Activated CD4-positive, CD25-positive, alpha-beta regulatory T cell treated with anti-CD3 and anti-CD28 coated beads, Interleukin-2, amount 50 U/mL, for 72 hours (primary cell): ENCODE measurements at places on chromosomes 13 and 19.
A peak's percentile ranks its signal among the peaks of the same experiment; 100 is the strongest.

GRCh38 chr19:14165990-14166830, 29.8 kb upstream of the ASF1B start:
- DNase-seq, result no peak

GRCh38 chr19:44668985-44669764, 2.1 kb upstream of the CEACAM19 start:
- DNase-seq, result no peak

DNA sequence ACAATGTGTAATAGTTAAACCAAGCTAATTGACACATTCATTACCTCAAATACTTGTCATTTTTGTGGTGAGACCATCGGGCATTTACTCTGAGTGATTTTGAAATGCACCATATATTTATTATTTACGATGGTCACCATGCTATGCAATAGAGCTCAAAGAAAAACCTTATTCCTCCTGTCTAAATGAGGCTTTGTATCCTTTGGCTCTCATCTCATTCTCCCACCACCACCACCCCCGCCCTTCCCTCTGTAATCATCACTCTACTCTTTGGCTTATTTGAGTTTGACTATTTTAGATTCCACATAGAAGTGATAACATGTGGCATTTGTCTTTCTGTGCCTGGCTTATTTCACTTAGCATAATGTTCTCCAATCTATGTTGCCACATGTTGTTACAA, 124.9 kb downstream of the CYSLTR2 start:
- DNase-seq, result no peak

DNA sequence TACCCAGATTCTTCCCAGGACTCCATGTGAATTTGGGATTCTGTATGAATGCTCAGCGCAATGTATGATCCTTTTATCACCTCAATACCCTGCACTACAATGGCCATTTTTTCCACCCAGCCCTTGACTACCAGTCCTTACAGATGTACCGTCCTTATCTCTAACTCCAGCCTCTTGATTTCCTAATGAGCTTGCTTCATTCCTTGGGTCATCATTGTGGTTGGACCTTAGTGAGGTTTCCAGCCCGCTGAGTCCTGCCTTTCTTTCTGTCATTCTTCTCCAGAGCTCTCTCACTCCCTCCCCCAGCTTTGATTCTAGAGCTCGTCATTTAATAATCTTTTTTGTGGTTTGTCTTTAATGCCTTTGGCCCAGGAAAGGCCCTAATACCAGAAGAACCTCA, 438.5 kb downstream of the ZNF536 start:
- no peak for DNase-seq

DNA sequence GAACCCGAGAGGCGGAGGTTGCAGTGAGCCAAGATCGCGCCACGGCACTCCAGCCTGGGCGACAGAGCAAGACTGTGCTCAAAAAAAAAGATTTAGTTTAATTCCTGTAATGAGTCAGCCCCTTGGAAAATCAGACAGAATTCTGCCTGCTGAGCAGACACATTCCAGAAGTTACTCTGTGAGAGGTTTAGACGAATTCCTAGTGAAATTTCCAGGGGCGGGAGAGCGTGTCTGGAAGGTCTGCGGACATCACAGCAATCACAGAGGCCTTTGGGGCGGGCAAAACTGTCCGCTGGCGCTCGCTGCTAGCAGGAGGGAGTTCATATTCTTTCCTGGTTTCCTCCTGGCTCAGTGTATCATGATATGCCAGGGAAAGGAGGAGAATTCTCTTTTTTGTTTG, 17.5 kb downstream of the MISP start:
- no peak for DNase-seq

DNA sequence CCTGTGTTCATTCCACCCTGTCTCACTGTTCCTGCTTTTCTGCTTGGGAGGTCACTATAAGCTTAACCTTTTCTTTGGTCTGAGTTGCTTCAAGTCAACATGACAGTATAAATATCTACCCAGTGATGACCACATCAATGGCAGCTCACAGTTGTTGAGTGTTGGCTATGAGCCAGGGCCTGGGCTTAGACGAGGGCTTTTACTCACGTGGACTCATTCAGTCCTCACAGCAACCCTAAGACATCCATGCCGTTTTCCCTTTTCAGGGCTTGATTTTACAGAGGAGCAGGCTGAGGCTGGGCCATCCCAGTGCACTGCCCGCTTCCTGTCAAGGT, 10.2 kb upstream of the CCDC97 start:
- no peak for DNase-seq

DNA sequence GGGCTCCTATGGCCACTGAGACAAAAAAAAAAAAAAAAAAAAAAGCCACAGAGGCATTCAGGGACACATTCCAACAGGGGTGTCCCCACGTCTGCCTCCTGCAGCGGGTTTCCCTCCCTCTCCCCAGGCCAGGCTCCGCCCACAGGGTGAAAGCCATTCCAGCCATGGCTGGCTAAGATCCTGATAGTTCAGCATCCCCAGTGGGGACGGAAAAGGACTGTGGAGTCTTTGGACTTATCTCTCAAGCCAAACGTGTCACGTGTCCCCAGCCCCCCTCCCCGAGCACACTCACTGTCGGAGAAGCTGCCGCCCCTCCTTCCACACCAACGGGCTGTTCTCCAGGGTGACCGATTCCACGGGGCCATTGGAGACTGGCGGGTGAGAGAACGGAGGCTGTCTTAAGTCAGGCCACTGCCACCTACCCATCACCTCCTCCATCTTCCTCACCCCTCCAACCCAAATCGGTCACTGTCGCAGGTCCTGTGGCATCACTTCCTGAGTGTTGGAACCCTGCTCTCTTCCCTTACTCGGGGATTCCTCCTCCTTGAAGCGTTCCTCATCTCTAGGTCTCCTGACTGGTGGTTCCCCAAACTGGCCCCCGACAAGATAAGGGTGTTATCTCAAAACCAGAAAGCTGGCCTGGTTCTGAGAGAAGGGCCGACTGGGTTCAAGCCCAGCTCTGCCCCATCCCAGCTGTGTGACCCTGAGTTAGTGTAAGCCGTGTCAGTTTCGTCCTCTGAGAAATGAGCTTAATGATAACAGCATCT, 9.1 kb upstream of the FKRP start:
- DNase-seq, result no peak

DNA sequence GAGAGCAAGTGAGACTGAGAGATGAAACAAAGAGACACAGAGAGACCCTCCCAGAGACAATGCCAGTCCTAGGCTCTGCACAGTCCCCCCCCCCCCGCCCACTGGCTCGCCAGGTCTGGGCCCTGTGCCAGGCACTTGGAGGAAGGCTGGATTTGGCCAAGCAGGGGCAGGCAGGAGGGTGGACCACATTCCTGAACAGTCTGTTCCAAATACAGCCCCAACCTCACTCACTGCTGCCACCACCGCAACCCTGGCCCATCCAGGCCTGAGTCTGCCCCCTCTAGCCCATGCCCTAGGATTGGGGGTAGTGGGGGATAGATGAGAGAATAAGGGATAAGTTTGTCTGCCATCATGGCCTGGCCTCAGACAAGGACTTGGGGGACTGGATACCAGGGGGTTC, 19.0 kb downstream of the CYP2F1 start:
- DNase-seq, result no peak

DNA sequence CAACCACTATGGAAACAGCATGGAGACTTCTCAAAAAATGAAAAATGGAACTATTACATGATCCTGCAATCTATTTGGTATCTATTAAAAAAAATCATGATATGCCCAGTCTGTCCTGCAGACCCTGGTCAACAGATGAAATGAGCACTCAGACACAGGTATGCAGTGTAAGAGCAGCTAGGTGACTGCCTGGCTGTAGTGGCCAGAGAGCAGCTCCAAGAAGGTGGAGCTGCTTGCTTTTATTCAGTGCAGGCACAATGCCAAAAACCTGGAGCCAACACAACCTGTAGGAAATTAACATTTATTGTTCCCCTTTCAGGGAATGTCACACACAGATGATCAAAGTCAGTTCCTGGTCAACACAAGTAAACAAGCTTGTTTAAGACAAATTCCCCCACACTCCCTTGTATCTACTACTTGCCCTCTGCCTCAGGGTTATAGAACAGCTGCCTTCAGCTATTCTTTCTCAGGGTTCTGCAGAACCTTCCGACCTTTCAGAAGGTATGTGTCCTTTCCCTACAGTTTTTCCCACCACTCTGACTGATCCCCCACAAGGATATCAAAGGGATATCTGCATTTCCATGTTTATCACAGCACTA, 933.7 kb upstream of the SLITRK5 start:
- no peak for DNase-seq

- DNase-seq, result no peak
Measured at GRCh38 chr13:73451221-73452029, 392.6 kb downstream of the KLF5 start.

- no peak for DNase-seq
Measured at GRCh38 chr13:50396001-50396400, 380.8 kb downstream of the KCNRG start.

DNA sequence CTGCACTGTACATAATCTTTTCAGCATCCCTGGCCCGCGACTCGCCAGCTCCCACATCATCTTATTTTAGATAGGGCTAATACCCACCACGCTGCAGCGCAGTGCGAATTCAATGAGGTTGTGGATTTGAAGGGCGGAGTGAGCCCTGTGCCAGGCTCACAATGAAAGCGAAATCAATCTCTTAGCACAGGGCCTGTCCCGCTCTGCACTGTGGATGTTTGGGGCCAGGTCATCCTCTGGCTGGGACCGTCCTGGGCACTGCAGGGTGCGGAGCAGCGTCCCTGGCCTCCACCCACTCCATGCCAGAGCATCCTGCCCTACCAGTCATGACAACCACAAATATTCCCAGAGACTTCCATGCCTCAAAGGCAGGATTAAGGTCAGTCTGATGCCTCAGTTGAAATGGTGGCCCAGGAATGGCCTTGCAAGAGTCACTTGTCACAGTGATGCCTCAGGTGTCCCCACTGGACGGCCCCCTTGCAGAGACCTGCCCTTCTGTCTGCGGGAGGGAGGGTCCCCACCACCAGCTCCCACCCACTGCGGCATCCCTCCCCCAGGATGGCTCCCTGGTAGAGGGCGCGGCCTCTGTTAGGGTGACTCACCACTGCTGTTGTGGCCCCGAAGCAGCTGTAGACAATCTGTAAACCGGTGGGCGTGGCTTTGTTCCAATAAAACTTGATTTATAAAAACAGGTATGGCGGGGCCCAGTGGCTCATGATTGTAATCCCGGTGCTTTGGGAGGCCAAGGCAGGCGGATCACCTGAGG, 5.6 kb downstream of the UHRF1 start:
- DNase-seq, result peak; percentile 66

- DNase-seq, result no peak
Measured at GRCh38 chr19:2848616-2849015, 7.3 kb downstream of the ZNF555 start.

- no peak for DNase-seq
Measured at GRCh38 chr19:4061178-4061682, 5.5 kb downstream of the ZBTB7A start.

- DNase-seq, result no peak
Measured at GRCh38 chr19:57053401-57053800, 66.4 kb upstream of the USP29 start.

DNA sequence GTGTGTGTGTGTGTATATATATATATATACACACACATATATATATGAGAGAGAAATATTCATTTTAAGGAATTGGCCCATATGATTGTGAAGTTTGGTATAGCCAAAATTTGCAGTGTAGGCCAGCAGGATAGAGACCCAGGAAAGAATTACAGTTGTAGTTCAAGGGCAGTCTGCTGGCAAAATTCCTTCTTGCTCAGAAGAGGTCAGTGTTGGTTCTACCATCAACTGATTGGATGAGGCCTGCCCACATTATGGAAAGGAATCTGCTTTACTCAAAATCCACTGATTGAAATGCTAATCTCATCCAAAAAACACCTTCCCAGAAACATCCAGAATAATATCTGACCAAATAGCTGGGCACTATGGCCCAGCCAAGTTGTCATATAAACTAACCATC, 24.0 kb downstream of the RNF6 start:
- DNase-seq, result no peak

- no peak for DNase-seq
Measured at GRCh38 chr13:73522937-73523336, 464.1 kb downstream of the KLF5 start.

DNA sequence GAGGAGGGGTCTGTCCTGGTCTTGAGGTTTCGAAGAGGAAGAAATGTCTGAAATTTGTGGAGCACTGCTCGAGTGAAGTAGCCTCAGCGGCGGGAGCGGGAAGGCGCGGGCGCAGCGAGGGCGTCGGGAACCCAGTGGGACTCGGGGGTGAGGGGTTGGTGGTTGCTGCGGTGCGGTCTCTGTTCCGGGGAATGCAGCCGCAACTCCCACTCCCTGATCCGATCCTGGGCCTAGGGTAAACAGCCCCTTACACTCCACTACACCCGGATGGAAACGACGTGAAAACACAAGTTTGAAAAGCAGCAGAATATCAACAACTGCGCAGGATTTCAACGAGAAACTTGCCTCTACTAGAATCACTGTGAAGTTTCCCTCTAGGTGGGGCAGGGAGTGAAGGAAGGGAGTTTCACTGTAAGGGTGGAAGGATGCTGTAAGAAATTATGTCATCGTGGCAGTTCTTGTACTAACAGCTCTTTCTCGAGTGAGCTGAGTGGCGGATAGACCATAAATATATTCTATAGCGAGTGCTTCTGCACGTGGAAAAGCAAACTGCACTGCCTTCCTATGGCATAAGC, 2.0 kb upstream of the KLF12 start:
- DNase-seq, result peak; percentile 46

- DNase-seq, result no peak
Measured at GRCh38 chr13:99796175-99796819, 175.3 kb downstream of the ZIC5 start.

DNA sequence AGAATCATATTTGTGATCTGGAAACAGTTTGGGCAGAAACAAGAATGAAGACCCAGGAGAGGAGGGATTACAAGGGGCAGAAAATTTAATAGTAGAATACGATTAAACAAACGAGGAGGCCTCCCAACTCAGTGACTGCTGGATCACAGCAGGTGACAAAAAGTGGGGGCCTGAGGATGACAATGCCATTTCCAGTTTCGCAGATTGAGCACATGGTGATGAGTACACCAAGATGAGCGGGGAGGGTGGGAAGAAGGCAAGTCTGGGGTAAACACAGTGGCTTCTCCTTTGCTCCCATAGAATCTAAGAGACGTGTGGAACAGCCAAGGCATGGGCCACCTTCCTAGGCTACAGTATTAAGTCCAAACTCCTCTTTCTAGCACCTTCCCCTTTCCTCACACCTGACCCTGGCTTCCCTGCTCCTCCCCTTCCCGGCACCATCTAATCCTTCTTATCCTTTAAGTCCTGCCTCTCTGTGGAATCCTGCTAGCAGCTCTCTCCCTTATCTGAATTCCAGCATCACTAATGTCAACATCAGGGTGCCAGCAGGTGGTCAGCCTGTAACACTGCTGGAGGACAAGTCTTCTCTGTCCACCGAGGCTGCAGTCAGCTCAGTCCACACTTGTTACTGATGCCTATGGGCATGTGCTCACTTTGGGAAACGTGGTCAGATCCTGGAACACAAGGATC, 13.5 kb downstream of the ATP7B start:
- no peak for DNase-seq

GRCh38 chr19:21883516-21883915, 47.5 kb upstream of the ZNF43 start:
- no peak for DNase-seq

DNA sequence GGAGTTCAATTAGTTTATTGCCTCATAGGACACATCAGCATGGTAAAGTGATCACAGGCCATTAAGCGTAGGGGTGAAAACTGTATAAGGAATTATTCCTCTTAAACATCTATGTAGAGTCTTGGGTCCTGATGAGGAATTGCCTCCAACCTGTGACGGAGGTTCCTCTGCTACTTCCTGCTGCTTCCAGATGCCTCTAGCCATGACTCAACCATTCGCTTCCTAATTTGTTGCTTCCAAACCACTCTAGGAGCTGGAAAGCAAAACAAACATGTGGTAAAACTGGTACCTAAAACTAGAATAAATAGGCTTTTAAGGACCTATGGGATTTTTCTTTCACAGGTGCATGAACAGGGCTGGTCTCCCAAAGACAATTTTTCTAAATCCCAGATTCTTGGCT, 253.8 kb downstream of the KLF12 start:
- DNase-seq, result no peak
